ENCODE measurements at places on chromosomes 1 and 21. TPM values are rescaled to one million over a fixed set of nuclear protein-coding genes. Genes with fewer than 3 reads are reported as not detected.

Gene SNX7
- polyA plus RNA-seq: 20.4 TPM

DNA sequence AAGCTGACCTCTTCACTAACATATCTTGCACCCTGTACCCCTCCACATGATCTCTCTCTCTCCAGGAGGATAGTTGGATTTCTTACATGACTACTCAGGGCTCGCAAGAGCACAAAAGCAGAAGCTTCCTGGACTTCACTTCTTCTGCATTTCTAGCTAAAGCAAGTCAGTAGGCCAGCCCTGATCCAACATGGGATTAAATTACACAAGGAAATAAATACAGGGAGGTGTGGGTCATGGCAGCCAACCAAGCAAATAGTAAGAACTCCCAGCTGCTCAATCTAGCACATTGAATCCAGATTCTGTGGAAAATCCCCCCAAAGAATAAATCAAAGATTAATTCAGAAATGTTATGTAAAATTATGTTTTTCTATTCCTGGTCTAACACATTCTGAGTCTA lies 33.3 kb downstream of the KLHDC7A start:
- no peak for DNase-seq

DNA sequence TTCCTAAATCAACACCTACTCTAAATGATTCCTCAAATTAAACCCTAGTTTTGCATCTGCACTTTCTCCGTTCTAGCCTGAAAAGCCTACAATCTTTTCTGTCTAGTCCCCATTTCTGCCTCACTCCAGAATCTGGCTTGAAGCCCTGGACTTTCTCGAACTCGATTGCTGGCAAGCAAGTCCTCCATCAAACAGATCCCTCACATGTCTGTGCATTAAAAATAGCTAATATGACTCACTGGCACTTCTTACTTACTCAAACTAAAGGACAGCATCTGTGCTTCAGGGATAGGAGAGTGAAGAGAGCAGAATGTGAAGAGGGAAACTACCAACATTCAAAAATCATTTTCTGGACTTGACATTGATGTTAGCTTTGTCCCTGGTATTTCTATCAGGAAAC lies 51.8 kb upstream of the CXADR start:
- no peak for DNase-seq

GRCh38 chr1:64161357-64161941 lies 42.0 kb upstream of the UBE2U start:
- no peak for DNase-seq

GRCh38 chr1:204663644-204664383 lies 21.7 kb downstream of the LRRN2 start:
- no peak for DNase-seq

Measured in right cardiac atrium (tissue), 5 donors.